ENCODE measurements at places on chromosomes 1 and 21. TPM values are rescaled to one million over a fixed set of nuclear protein-coding genes. Genes with fewer than 3 reads are reported as not detected.

The CACNA1S gene
- total RNA-seq: not detected

The PARS2 gene
- total RNA-seq: 6.1 TPM

The HSF2BP gene
- total RNA-seq: 0.97 TPM

The WDR64 gene
- not detected for total RNA-seq

The LCE1D gene
- not detected for total RNA-seq

Data from activated T-helper 2 cell treated with anti-CD3 and anti-CD28 coated beads, Interferon-gamma antibody, Interleukin-2, Interleukin-4, amounts not matched to agents 10 μg/mL and 5 μg/mL and 100 μg/mL, durations not matched to agents 14 hours and 24 hours and 36 hours (primary cell).